ENCODE measurements at places on chromosomes 16 and 17.

DNA sequence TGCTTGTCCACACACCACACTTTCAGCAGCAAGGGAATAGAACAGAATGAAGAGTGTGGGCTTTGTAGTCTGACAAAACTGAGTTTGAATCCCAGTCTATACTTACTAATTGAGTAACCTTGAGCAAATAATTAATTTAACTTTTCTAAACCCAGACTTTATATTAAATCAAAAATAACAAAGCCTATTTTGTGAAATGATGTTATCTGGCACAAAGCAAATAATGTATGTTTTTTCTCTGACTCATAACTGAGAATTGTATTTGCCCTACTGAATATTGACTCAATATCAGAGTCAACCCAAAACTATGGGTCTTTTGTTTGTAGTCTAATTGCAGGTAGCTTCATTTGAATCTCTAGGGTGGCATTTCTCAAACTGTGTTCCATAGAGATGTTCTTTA lies 77.9 kb upstream of the TANC2 start:
- no peak for DNase-seq

DNA sequence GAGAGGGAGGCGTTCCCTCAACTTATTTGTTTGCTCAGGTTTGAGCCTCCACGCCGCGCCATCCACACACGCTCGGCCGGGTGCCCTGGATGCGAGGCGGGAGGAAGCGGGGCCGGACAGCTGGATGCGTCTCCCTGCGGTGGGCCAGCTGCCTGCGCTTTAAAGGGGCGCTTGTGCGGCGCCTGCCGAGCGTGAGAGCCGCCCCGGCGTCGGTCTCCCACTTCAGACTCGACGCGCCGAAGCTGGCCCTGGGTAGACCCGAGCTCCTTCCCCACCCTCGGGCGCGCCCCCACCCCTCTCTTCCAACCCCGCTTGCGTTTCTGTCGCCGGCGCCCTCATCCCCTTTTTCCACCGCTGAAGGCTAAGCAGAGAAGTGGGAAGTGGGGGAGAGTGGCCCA lies 527 bp upstream of the CHAD start:
- no peak for DNase-seq

GRCh38 chr17:58050966-58051365 lies 32.3 kb upstream of the DYNLL2 start:
- no peak for DNase-seq

- DNase-seq = no peak
Measured at GRCh38 chr16:84714028-84714427, 14.2 kb downstream of the USP10 start.

DNA sequence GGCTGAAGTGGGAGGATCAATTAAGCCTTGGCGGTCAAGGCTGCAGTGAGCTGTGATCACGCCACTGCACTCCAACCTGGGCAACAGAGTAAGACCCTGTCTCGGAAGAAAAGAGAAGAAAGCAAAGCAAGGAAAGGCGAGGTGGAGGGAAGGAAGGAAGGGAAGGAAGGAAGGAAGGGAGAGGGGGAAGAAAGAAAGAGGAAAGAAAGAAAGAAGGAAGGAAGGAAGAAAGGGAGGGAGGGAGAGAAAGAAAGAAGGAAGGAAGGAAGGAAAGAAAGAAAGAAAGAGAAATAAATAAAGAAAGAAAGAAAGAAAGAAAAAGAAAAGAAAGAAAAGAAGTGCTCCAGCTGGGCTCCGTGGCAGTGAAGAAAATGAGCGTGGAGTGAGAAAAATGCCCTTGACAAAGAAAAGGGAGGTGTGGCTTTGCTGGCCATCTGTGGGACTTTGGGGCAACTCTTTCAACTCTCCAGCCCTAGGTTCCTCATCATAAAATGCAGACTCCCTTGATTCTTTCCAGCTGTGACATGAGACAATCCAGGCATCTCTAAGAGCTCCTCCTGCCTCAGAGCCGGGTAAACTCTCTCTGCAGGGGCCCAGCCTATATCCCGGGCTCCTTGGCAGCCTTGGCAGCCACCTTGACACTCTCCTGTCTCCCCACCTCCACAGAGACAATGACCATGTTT lies 2.4 kb downstream of the GSDMA start:
- no peak for DNase-seq

- no peak for DNase-seq
Measured at GRCh38 chr17:72414967-72415853, 294.4 kb downstream of the SOX9 start.

- DNase-seq = no peak
Measured at GRCh38 chr17:1521086-1521640, 4.8 kb upstream of the INPP5K start.

DNA sequence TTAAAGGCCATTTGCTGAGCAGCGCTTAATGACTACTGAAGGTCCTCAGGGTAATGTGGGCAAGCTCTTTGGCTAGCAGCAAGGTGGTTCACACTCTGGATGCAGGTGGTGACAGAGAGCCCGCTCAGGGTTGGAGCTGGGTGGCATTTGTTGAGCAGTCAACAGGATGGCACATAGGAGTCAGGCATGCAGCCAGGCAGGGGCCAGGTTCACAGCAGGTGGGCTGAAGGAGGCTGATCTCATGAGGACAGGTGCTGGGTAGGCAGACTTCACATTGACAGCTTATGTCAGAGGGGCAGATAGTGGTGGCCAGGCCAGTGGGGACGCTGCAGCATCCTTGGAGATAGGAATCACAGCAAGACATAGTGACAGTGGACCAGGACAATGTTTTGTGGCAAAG lies 4.5 kb downstream of the KRTAP3-1 start:
- no peak for DNase-seq

- no peak for DNase-seq
Measured at GRCh38 chr17:79023180-79023705, 726 bp upstream of the C1QTNF1 start.

DNA sequence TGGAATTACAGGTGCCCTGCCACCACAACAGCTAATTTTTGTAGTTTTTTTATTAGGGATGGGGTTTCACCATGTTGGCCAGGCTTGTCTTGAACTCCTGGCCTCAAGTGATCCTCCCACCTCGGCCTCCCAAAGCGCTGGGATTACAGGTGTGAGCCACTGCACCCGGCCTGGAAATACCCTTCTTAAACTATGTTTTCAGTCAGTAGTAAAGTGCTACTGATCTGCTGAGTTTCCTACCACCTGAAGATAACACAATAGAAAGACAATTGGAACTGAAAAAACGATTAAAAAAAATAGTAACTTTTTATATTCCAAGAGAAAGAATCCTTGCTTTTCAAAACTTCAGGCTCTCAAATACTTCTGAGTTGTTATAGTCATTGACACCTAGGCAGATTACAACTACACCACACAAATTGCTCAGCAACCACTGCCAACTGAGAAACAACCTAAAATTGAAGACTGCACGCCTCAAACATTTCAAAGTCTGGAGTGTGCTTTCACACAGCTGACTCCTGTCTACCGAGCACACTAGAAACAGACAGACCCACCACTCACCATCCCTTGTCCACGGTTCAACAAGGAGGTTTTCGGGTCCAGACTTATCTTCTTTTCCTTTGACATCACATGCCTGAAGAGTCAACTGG lies 40.9 kb downstream of the ZZEF1 start:
- DNase-seq = no peak

- no peak for DNase-seq
Measured at GRCh38 chr17:48795444-48796162, 21.4 kb downstream of the TTLL6 start.

DNA sequence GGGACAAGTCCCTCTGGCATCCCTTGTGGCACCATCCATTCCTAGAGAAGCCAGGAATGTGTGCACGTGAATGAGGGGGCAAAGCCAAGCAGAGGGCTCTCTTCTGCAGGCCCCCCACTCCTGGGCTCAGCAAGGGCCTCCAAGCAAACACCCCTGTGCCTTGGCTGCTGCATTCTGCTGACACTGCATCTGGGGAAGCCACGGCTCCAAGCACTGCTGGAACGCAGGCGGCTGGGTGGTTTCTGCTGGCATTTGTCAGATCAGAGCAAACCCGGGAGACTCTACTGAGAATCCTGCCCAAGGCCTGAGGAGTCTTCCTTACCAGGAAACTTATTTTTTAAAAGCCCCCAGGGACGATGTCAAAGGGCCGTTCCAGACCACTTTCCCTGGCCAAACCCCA lies 23.3 kb downstream of the ATP6V0D1 start:
- DNase-seq = no peak

- no peak for DNase-seq
Measured at GRCh38 chr17:8865811-8866210, 1.7 kb downstream of the PIK3R6 start.

DNA sequence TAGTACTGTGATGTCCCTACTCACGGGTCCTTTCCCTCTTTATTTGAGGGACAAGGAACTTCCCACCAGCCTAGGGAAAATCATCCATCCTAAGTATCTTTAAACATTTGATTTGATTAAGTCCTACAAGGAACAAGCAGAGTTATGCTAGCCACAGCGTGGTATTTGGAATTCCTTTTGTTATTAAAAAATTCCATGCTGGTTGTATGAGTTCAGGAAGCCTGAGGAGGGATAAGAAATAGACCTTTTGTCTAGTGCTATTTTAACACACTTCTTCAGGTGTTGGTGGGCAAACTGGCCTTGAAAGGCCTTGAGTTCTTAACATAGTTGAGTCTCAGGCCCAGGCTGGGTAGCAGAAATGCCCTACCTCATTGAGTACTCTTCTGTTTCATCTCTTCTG lies 105.4 kb upstream of the TBX2 start:
- no peak for DNase-seq

- DNase-seq = no peak
Measured at GRCh38 chr16:86598607-86599565, 20.5 kb downstream of the FOXL1 start.

GRCh38 chr16:84323606-84324005 lies 28.9 kb downstream of the WFDC1 start:
- no peak for DNase-seq

- no peak for DNase-seq
Measured at GRCh38 chr16:4314532-4315185, 1.2 kb upstream of the GLIS2 start.

DNA sequence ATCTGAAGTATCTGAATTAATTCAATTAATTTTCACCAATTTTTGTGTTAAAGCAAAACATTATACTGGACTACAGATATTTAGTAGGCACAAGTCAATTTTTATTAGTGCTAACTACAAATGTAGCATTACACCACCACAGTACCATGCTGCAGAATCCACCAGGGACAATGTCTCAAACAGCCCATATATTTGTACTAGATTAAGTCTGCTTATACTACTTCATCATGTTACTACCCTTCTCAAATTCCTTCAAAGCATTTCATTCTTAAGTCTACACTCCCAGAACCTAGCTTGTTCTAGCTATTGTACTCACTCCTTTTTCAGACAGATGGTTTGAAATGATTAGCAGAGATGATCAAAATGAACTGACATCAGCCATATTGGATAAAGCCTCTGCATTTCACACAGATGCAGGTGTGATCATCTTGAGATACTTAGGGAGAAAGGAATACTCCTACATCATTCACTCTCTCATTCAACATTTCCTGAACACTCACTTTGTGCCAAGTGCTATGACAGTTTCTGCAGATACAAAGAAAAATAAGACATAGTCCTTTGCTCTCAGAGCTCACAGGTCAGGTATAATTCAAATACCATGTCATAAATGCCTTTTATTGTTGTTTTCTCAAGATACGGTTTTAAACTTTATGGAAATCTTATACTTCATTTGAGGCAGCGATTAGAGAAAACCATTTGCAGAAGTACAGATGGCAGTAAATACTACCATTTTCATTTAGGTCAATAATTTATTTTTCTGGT lies 47.7 kb downstream of the SMURF2 start:
- DNase-seq = no peak

DNA sequence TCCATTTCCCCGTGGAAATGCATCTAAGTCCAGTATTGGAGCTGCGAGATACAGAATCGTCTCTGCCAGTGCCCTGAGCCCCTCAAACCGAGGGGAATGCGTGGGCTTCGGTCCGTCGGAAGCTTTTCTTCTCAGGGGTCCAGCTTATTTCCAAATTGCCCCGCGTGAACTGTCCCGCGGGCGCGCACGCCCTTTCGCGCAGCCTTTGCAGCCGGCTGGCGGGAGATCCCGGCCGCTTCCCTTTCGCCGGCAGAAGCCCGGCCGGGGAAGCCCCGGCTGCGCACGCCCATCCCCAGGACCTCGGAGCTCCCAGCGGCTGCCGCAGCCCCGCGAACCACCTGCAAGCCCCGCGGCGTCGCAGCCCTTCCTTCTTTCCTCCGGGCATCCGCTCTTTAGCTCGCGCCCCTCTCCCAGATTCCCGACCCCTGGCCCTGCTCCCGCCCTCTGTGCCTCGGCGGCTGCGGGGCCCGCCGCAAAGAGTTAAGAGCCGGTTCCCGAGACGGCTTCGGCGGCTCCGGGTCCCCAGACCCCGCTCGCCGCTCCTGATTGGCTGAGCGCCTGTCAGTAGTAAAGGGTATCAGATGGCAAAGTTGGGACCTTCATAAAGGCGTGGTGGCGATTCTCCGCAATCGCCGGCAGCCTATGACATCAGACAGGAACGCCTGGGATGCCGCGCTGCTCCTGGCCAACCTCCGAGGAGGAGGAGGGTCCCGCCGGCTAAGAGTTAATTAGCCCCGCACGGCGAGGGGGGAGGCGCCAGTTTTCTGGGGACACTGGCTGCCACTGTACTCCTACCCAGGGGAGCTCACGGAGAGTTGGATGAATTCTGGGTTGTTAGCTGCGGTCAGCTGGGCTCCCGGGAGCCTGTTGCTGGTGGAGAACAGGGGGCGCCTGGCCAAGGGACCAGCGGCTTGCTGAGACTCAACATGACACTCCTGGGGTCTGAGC lies at the start of gene MYOCD:
TSS of gene MYOCD (plus strand) at position 628 of the 948 bp plus-strand sequence. CDS start at position 927, 299 bp downstream.
- no peak for DNase-seq

- DNase-seq = no peak
Measured at GRCh38 chr17:70352834-70353233, 183.5 kb downstream of the KCNJ2 start.

GRCh38 chr16:17435318-17435717 lies 35.4 kb downstream of the XYLT1 start:
- no peak for DNase-seq

DNA sequence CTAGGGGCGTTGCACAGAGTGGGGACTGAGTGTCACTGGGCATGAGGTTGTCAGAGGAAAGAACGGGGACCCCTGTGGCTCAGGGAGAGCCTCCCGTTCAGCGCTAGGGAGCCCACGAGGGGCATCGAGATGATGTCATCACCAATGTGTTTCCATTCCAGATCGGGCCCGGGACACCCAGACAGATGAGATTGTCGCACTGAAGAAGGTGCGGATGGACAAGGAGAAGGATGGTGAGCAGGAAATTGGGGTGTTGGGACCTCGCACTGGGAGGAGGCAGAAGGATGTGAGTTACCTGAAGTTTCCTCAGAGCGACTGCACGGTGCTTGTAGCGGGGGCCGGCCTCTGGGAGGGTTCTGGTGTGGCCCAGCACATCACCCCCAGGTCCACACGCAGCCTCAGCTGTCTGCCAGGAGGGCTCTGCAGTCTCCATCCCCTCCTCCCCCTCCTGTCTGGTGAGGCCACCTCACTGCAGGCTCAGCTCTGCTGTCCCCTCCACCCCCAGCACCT lies 4.0 kb downstream of the CDK10 start:
- no peak for DNase-seq

DNA sequence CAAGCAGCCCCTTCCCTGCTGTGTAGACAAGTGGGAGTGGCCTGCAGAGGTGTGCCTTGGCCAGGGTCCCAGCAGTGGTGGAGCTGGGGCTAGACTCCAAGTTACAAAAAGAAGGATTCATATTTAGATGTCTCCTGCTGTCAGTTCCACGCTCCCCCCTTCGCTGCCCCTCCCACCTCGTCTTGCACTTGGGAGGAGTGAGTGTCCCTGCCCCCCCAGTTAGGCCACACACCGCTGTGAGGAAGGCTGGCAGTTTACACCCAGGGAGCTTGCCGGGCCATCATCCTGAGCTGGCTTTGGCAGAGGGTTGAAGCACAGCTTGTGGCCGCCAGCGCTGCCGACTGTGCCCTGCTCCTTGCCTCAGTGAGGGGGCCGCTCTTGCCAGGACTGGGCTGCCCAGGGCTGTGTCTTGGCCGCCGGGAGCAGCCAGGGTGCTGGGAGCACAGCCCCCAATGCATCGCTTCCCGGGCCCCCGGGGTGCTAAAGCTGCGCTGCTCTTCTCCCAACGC lies 44.3 kb downstream of the ELAC2 start:
- no peak for DNase-seq
